Heart left ventricle (tissue), 16 donors: ENCODE measurements at places on chromosomes 5 and 9. TPM values are rescaled to one million over a fixed set of nuclear protein-coding genes. Genes with fewer than 3 reads are reported as not detected.

SELENOP gene
- 72.3 TPM for polyA plus RNA-seq

TXNDC8 gene
- not detected for polyA plus RNA-seq

PCDHGC5 gene
- 5.4 TPM for polyA plus RNA-seq

SPATA31A3 gene
- not detected for polyA plus RNA-seq

LCN9 gene
- not detected for polyA plus RNA-seq

- H3K4me3 ChIP-seq, result no peak overlapping the region
- H3K36me3 ChIP-seq, result no peaks in the 10 kb centered on the region
- H3K4me1 ChIP-seq, result peaks cover 38% of the 10 kb centered on the region
- H3K27me3 ChIP-seq, result no peaks in the 10 kb centered on the region
- peak overlapping the region; percentile 77 for H3K27ac ChIP-seq
These were observed 17.8 kb upstream of the DPM2 start for GRCh38 chr9:127955294-127956015.

DNA sequence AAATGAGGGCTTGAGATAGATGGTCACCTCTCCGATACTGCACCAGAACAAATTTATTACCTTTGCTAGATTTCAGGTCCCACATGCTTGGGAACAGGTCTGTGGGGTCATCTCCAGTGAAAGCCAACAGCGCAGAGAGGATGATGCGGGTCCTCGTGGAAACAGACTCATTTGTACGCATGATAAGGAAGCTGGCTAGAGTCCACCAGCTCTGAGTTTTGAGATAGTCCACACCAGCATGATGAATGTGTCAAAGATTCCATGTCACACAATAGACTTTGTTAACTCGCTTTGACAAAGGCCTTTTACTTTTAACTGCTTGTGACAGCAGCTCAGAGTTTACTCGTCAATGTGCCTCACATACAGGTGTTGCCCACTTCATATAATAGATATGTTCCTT, 105.4 kb upstream of the TBCA start:
- H3K36me3 ChIP-seq, result no peaks in the 10 kb centered on the region
- no peaks in the 10 kb centered on the region for H3K27me3 ChIP-seq
- no peak overlapping the region for H3K4me3 ChIP-seq
- no peak overlapping the region for H3K27ac ChIP-seq
- DNase-seq, result no peak
- H3K4me1 ChIP-seq, result no peaks in the 10 kb centered on the region

DNA sequence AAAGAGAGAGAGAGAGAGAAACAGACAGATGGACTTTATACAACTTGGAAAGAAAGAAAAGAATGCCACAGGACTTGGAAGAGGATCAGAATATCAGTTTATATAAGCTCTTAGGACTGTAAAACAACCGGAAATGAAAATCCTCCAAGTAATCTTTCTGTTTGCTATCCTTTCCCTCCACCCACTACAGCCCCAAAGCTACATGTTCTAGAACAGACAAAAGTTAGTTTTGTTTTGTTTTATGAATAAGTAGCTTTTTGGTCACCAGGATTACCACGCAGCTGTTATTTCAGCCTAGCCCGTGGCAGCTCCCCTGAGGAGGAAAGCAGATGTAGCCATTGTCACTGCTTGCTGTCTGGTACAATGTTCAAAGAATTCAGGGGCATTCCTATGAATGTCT, 66.6 kb downstream of the SH3TC2 start:
- no peaks in the 10 kb centered on the region for H3K27me3 ChIP-seq
- H3K36me3 ChIP-seq, result no peaks in the 10 kb centered on the region
- no peak overlapping the region for H3K4me3 ChIP-seq
- H3K4me1 ChIP-seq, result no peaks in the 10 kb centered on the region

GRCh38 chr5:17269201-17269600, 51.8 kb downstream of the BASP1 start:
- H3K27me3 ChIP-seq, result no peaks in the 10 kb centered on the region
- H3K27ac ChIP-seq, result no peak overlapping the region
- DNase-seq, result no peak

DNA sequence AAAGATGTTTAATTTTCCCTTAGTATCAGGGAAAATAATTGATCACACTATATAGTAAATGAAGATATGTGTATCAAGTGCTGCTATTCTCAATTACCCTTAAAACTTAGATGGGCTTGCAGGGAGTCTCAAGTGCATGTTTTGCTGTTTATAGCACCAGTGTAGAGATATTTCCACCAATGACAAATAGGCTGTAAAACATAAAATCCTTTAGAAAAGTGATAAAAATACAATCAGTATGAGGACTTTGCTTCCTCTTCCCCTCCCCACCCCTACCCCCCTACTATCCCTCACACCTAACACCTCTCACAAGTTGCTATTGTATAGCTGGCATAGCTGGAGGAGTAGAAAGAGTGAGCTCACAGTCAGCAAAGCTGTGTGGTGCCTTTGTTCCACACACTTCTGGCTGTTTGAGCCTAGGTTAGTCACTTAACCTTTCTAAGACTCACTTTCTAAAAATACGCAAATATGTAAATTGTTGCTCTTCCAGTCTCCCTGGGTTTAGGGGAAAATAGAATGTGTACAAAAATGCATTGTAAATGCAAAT, 93.1 kb downstream of the PDE4D start:
- no peaks in the 10 kb centered on the region for H3K36me3 ChIP-seq
- H3K27me3 ChIP-seq, result no peaks in the 10 kb centered on the region
- no peak overlapping the region for H3K27ac ChIP-seq
- no peak for DNase-seq

DNA sequence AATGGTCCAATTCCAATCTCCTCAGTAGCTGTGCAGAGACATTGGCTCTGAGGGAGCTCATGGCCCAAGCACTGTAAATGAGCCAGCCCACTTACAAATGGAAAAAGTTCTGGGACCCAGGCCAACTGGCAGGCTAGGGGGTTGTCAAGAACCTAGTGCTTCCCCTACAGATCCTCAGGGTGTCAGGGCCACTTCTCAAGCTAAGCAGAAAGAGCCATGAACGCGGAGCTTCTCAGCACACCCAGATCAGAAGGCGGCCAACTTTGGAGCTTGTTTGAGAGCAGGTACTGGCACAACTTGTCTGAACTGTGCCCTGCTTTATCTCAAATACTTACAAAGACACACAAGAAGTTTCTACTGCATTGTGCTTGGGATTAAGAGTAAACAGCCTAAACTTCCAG, 17.5 kb downstream of the TLE1 start:
- H3K4me3 ChIP-seq, result no peak overlapping the region
- DNase-seq, result peak; percentile 91
- H3K36me3 ChIP-seq, result no peaks in the 10 kb centered on the region
- H3K4me1 ChIP-seq, result peaks cover 3% of the 10 kb centered on the region

DNA sequence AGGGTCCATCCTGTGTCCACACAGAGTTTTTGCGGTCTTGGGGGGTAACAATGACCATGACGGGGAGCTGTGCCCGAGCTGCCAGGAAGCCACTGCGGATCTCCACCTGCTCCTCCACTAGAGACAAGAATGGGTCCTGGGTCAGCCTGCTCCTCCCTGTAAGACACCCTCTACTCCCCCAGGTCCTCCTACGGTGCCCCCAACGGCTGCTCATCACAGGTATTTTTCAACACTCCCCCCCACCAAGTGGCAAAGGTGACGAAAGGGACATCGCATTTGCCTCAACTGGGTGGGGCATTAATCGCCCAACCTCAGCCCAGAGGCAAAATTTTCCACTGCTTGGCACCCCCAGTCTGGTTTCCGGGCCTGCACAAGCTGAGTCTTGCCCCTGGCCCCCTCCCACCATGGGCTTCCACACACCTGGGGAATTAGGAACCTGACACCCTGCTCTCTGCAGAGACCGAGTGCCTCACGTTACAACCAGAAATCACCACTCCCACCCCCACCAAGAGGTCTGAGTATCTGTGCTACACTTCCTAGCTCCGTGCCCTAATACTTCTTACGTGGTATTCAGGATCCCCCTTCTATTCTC, 9.6 kb downstream of the NOL6 start:
- no peaks in the 10 kb centered on the region for H3K27me3 ChIP-seq
- H3K4me1 ChIP-seq, result no peaks in the 10 kb centered on the region
- H3K27ac ChIP-seq, result no peak overlapping the region
- peaks cover 86% of the 10 kb centered on the region for H3K36me3 ChIP-seq

- H3K27ac ChIP-seq, result no peak overlapping the region
- H3K4me1 ChIP-seq, result no peaks in the 10 kb centered on the region
- no peaks in the 10 kb centered on the region for H3K27me3 ChIP-seq
These were observed 559.5 kb upstream of the WWC1 start for GRCh38 chr5:167731951-167732350.

DNA sequence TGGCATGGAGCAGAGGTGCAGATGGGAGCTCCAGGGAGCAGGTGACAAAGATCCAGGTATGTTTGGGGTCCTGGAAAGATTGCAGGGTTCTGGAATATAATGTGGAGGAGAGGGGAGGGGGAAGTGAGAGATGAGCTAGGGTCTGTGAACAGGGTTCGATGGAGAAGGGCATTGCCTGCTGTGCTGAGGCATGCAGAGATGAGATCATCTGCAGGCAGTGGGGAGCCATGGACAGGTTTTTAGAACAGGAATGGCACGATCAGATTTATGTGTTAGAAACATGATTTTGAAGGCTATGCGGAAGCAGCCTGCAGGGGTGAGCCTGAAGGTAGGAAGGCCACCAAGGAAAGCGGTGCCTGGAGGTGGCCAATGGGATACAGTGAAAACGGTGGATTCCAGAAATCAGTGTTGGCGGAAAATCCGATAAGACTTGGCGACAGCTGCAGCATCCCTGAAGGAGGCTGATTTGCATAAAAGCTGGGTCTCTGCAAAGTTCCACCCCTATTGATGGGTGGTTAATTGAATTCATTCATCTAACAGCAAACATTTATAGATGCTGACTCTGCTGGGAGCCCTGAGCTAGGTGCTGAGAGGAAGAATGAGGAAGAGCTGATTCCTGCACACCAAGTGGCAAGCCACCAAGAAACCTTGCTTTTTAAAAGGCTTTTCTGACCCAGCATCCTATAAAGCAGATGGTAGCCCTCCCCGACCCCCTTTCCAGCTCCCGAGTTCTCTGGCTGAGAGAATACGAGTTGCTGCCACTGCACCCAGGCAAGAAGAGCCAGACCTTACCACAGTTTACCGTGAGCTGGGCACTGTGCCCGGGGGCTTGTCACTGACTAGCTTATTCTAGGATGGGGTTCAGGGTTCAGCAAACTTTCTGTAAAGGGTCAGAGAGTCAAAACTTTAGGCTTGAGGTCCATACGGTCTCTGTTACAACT, 139.2 kb upstream of the SMIM23 start:
- no peak overlapping the region for H3K4me3 ChIP-seq
- DNase-seq, result no peak
- no peaks in the 10 kb centered on the region for H3K27me3 ChIP-seq
- peaks cover 3% of the 10 kb centered on the region for H3K4me1 ChIP-seq
